ENCODE measurements at places on chromosomes 6 and 20.
A peak's percentile ranks its signal among the peaks of the same experiment; 100 is the strongest.

DNA sequence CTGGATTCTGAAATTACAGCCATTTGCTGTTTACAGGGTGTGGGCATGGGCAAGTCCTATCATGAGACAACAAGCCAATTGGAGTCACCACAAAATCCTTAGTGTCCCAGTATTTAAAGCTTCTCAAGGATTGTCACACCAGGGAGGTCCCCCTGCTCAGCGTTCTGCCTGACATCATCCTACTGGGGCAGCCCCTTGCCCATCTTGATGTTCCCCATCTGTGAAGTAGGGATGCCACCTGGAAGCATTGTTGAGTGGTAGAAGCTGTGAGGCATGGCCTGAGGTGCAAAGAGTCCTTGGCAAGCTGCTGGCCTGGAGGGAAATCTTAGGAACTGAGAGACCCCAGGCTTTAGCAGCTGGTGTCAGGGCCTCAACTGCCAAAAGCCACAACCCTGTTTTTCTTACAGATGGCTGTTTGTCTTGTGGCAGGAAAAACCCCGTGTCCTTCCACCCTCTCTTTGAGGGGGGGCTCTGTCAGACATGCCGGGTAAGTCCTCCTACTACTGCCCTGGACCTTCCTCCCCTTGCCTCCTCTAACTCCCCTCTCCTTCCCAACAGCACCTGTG lies 23.3 kb upstream of the MAPRE1 start:
- DNase-seq, result no peak

DNA sequence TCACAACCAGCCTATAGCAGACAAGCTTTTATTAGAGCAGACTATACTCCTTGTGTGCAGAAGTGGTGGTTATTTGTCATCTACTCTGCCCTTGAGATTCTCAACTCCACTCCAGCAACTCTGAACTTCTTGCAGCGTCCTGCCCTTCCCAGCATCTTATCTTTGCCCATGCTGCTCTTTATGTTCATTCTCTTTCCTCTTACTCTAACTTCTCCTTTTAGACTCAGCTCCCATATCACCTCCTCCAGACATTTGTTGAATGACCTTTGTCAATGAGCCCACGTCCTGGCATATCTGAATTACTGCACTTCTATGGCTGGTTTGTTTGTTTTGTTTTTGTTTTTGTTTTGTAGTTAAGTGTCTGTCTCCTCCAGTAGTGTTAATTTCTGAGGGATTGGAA lies 81.2 kb downstream of the KCNQ5 start:
- DNase-seq, result no peak

GRCh38 chr6:81697559-81697958 lies 54.9 kb downstream of the TENT5A start:
- DNase-seq, result no peak

DNA sequence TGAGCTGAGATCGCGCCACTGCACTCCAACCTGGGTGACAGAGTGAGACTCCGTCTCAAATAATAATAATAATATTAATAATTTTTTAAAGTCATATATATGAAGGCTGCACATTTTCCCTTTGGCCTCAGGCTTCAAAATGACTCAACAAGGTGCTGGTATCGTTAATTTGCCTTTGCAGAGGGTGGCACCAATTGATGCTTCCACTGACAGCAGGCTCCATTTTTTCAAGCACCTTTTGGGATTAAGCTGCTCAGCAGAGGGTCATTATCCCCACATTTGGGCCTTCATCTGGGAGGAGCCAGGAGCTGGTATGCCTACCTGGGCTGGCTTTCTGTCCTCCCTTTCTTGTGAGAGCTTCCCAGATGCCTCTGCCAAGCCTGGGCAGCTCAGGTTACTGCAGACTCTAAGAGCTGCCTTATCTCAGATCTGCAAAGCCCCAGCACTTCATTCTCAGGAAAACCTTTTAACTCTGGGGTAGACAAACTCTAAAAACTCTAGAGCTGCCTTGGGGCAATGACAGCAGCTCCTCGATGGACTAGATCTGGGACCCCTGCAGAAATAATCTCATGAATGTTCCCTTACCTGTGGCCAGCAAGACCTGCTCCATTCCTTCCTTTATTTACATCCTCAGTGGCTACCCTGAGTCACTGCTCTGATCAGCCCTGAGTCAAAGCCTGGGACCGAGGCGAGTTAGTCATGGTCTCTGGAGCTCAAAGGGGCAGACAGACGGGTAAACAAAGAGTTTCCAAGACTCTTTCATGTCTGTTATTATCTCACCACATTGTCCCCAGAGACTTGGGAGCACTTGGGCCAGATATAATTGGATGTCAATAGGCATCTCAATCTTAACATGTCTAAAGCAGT lies 80.0 kb upstream of the EYA2 start:
- DNase-seq, result no peak

GRCh38 chr6:166308033-166308768 lies at the start of gene PRR18:
PRR18 (minus strand) TSS chr6:166308392; CDS start chr6:166308142, 250 bp downstream.
- DNase-seq, result no peak

DNA sequence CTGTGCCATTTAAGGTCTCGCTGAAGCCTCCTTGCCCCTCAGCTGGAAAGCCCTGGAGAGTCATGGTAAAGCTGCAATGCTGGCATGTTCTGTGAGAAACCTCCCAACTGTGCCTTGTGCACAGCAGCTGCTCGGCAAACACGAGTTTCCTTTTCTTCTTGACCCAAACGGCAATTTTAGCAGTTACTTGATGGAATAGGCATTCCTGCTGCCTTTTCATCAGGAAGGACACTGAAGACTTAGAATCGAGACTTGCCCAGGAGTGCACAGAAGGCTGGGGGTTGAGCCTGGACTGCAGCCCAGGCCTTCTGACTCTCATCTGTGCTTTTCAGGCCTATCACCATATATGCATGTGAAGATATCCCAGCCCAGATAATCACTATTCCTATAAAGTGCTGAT lies 28.7 kb upstream of the CLDN20 start:
- no peak for DNase-seq

GRCh38 chr6:156687789-156688619 lies 89.2 kb upstream of the ARID1B start:
- DNase-seq, result no peak

DNA sequence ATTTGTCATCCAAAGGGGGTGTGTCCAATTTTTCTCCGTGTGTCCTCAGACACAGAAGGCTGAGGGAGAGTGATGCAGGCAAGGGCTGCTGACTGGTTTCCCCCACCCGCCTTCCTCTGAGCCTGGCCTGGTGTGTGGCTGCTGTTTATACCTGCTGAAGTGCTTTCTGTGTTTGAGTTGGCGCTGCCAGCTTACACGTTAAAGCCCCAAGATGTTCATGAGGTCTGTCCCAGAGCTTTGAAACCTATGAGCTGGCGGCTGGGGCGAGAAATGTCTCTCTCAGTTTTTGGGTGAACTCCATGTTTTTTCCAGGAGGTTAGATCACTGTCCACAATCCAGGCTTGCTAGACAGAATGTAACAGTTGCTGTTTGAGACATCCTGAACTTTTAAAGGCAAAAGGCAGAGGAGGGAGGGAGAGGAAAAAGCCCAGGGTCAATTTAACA lies 69.0 kb upstream of the CCN2 start:
- DNase-seq, result no peak

DNA sequence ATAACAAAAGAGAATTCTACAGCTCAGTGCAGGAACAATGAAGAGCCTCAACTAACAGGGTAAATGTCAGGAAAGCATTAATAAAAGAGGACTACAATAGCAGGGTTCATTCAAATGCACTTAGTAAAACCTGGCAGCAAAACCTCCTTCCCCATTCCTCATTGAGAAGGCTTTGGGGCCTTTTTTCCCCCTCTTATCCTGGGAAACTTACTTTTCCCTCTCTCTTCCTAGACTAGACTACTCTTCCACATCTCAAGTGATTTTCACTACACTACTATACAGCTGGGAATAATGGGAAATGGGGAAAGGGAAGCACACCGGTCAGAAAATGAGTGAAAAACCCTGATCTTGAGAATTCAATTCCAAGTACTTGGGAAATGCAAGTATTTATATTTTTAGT lies 10.1 kb downstream of the ROMO1 start:
- no peak for DNase-seq

- DNase-seq, result peak; percentile 92
These were observed at the start of gene RTF2 for GRCh38 chr20:56468316-56469076. RTF2 (plus strand) TSS chr20:56468627; CDS start chr20:56468698, 71 bp downstream.

GRCh38 chr6:123224077-123224476 lies 228.0 kb downstream of the CLVS2 start:
- DNase-seq, result no peak

DNA sequence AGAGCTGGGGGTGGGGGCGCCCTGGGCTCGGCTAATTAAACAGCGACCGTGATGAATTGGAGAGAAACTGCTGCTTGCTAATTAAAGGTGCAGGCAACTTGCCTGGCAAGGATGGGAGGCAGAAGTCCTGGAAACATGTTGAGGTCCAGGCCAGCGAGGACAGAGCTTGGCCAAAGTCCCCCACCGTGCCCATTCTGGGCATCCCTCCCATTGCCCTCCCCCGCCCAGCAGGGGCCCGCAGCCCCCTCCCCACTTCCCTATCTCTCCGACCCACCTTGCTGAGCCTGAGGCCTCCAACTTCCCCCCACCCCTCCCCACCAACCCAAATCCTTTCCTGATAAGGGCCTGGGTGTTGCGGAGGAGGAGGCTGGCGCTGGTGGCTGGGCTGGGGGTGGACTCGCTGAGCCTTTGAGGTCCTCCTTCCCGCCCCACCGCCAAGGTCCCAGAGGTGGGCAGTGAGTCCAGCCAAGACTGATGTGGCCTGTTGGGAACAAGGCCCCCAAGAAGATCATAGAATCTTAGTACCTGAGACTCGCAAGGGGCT lies 23.3 kb downstream of the C20orf203 start:
- no peak for DNase-seq

- DNase-seq, result no peak
These were observed 81.9 kb downstream of the LRFN2 start for GRCh38 chr6:40505191-40505810.

DNA sequence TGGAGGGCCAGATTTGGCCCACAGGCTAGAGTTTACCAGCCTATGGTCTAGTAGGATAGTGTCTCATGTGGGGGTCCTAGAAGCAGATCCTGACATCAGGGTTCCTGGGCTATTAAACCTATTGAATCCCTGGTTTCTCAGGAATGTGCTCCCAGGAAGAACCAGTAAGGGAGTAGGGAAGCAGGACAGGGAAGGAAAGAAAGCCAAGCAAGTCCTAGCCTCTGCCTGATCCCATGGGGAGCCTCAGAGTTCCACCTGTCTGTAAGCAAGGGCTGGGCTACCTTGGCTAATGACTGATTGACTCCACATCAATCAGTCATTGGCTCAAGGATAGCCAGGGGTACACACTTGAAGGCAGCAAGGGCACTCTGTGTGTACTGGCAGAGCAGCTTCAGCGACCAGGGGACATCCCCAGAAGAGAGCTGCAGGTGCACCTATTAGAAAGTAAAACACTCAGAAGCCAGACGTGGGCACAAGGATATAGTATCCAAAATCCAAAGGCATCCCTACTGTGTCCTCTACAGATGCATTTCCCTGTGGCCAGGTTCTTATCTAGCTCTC lies 309.5 kb downstream of the TSHZ2 start:
- no peak for DNase-seq

- no peak for DNase-seq
These were observed 23.0 kb upstream of the MYLIP start for GRCh38 chr6:16105854-16106253.

- DNase-seq, result no peak
These were observed at the start of gene SGK2 for GRCh38 chr20:43558412-43559146. SGK2 (plus strand) TSS chr20:43559027; CDS start chr20:43566496, 7,469 bp downstream.

DNA sequence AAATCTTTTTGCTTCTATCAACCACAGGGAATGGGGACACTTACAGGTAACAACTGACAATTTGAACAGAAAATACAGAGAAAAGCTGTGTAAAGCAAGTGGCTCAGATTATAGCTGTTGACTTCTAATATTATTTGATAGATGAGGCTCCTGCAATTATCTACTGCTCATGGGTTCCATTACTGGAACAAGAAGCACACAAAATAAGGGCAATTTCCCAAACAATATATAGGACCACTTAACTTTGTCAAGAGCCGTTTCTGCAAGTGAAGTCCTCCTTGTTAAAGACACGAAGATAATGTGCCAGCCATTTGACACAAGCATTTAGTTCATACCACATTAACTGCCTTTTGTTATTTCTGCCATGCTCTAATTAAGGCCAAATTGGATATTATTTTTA lies 315.5 kb upstream of the ARID1B start:
- DNase-seq, result no peak

DNA sequence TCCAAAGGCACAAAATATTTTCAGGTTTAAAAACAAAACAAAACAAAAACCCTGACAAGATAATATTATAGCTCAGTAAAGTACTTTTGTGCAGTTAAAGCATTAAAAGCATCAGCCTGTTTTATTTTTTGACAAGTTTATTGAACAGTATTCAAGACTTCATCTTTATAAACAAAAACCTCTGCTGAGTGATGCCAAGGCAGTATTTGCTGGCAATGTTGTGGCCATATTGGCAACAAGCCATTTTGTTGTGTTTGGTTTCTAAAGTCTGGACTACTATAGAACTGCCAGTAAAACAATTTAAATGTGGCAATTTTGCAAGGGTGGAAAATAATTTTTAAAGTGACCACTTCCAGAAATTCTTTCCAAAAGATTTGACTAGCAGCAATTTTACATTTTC lies 15.9 kb downstream of the CPNE1 start:
- DNase-seq, result no peak

GRCh38 chr6:80789912-80790570 lies 683.6 kb downstream of the BCKDHB start:
- DNase-seq, result no peak

DNA sequence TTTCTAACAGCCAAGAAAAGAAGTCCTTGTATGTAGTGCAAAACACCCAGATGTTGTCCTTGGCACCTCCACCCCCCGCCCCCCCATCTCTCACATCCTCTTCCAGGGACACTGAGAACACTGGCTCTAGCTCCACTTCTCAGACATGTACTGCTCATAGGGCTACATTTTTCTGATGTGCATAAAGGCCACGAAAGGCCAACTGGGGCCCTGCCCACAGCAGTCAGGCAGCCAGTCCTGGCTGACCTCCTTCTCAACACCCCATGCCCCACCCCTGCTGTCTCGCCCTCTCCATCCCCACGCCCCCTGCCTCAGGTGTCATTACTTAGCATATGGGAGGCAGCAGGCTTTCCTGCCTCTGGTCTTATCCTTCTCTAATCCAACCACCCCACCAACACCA lies 11.3 kb downstream of the GABRR1 start:
- DNase-seq, result no peak

GRCh38 chr20:48889140-48889790 lies 32.2 kb upstream of the ARFGEF2 start:
- no peak for DNase-seq

DNA sequence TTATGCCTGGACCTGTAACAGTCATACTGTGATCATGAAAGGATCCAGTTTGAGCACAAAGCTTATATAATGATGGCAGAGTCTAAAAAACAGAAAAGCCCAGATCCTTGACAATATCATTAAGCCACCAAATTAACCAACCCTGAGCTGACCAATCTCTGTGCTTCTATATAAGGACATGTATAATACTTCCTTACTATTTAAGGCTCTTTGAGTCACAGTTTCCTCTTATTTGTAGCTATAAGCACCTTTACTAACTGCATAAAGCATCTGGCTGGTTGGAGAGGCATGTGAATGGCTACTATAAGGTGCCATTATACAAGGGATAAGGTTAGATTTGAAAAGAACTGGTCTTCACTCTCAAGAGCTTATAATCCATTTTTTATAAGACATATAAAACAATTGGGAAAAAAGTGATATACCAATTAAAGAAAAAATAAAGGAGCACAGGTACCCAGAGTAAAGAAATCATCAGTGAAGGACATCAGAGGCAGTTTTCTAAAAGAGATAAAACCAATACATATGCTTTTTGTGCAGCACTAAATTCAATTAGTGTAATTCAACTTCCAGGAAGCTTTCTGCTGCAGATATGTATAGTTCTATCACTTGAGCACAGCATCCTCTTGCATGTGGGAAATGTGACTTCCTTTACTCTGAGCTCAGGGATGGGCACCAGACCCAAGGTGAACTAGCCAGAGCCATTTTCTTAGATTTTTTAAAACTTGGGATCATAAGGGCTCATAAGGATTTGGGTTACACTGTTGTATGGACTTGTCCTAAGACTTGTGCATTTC lies 121.0 kb downstream of the BTBD9 start:
- no peak for DNase-seq

Measured in activated naive CD4-positive, alpha-beta T cell (primary cell).